Activated CD4-positive, alpha-beta T cell treated with anti-CD3 and anti-CD28 coated beads, Interleukin-2, amount 50 U/mL, for 24 hours (primary cell): ENCODE measurements at places on chromosomes 7 and 10.
A peak's percentile ranks its signal among the peaks of the same experiment; 100 is the strongest.

- DNase-seq = no peak
Measured at GRCh38 chr10:114538181-114538906, 119.7 kb downstream of the ABLIM1 start.

DNA sequence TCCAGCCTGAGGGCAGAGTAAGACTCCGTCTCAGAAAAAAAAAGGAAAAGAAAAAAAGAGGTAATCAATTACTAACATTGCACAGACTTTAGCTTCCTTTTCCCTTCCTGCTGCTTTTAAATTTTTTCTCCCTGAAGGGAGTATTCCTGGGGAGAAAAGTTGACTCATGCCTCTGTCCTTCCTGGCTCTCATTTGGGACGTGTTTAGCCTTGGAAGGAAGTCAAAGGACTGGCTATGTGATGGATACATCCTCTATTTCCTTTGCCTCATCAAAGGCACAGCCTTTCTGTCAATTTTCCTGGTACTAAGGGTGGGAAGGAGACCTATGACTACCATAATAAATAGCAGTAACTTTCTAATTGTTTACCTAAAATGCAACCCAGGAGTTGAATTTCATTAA lies 77.6 kb downstream of the ITGA8 start:
- no peak for DNase-seq

GRCh38 chr10:110069502-110069982 lies 61.8 kb downstream of the ADD3 start:
- DNase-seq = no peak

- peak; percentile 70 for DNase-seq
Measured at GRCh38 chr7:130063036-130063435, 7.3 kb upstream of the KLHDC10 start.

GRCh38 chr10:71783917-71784678 lies 10.8 kb upstream of the VSIR start:
- no peak for DNase-seq

- DNase-seq = no peak
Measured at GRCh38 chr10:74738052-74738451, 88.3 kb upstream of the KAT6B start.
